Activated CD4-positive, alpha-beta T cell treated with anti-CD3 and anti-CD28 coated beads, Interleukin-2, amount 10 ng/mL, durations not matched to agents 7 days and 5 days (primary cell): ENCODE measurements at places on chromosomes 12 and 14.

GRCh38 chr14:59439256-59439965 is 25.8 kb downstream of the GPR135 start:
- DNase-seq, result no peak

DNA sequence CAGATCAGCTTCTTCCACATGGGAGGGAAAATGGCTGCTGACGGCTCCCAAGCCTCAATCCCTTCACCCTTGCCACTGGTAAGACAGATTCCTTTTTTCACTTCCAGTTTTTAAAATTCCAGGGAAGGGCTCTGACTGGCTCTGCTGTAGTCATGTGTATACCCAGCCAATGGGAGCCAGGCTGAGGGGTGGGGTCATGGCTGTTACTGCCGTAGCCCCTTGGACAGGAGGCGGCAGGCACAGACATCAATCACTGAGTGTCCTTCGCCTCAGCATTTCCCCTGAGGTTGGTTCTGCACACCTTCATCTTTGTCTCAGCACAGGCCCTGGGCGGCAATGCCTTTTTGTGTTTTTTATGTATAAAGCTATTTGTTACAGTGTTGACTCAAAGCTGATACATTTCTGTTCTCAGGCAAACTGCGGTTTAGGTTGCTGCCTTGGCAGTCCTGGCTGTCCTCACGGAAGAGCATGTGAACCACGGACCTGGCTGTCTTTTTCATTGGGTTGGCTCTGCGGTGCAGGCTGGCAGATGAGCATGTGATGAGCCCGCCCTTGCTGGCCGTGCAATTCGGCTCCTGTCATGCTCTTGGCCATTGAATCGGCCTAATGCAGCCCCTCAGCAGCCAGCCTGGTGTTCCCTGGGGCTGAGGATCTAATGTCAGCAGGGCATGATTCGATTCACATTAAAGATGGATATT is 74.3 kb downstream of the PPM1A start:
- DNase-seq, result no peak

DNA sequence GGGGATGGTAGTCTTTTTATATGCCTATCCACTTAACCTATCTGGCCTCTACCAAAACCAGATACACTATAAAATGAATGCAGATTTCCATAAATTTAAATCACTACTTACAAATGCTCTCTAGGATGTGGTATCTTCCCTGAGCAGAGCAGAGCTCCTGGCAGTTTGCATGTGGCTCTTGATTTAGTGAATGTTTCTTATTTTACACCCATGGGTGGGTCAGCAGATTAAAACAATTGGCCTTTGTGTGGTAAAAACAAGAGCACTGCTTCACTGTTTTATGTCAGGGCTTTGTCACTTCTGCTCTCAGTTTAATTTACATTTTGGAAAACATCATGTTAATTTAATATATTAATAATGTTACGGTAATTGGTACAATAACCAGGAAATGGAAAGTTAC is 5.5 kb downstream of the TAS2R19 start:
- DNase-seq, result no peak

DNA sequence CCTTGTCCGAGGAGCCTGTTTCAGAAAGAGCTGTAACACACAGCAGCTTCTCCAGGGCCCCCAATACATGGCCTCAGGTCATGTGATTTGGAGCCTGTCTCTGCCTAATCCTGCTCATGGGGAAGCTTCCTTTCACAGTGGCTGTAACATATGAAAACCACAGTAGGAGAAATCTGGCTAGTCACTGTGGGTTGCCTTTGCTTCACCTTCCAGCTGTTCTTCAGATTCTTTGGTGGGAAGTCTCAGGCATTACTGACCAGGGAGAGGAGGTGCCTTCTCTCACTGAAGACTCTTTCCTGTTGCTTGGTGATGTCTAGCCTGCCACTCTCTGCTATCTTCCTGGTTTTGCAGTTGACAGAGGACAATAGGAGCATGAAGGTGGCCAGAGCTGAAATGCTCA is 350.6 kb downstream of the DPF3 start:
- DNase-seq, result no peak

- no peak for DNase-seq
These were observed 258.0 kb upstream of the PLEKHG7 start for GRCh38 chr12:92444763-92445162.

- no peak for DNase-seq
These were observed 389.6 kb upstream of the ATP2B1 start for GRCh38 chr12:90098132-90098779.

DNA sequence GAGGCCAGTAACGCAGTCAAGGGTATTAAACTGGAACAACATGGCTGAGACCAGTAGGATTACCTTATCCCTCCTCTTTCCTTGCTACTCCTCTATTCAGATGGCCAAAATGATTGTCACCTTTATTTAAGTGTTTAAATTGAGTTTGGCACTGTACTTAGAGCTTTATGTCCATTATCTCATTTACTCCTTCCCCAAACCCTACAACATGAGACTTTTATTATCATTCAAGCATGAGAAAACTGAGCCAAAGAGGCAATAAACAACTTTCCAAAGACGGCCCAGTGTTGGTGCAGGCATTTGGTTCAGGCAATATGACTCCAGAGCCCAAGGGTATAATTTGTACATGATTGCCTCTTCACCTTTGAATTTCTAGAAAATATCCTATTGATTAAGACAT is 370.9 kb upstream of the KITLG start:
- no peak for DNase-seq

- DNase-seq, result no peak
These were observed 53.0 kb downstream of the SSH1 start for GRCh38 chr12:108804271-108804953.

DNA sequence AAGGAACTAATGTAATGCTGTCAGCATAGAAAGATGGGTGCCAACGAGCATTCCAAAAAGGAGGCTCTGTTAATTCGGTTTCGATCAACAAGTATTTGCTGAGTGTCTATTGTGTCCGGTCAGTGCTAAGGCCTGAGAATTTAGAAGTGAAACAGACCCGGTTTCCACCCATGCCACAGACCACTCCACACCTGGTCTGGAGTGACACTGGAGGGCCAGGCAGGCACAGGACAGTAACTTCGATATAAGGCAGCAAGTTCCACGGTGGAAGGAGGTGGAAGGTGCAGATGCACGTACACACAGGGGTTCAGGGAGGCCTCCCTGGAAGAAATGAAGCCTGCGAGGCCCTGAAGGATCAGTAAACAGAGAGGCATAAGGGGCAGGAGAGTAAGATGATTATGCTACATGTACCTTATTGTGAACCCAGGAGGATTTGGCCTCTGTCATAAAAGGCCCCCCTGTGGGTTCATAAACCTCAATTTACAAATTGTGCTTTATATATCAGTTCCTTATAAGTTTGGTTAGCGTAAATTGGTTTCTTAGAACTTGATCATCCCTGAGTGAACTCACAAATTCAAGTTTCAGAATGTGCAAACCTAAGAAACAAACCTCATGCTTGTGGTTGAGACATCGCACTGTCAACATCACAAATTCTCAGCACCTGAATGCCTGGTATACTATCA is 25.9 kb downstream of the SSH1 start:
- no peak for DNase-seq

DNA sequence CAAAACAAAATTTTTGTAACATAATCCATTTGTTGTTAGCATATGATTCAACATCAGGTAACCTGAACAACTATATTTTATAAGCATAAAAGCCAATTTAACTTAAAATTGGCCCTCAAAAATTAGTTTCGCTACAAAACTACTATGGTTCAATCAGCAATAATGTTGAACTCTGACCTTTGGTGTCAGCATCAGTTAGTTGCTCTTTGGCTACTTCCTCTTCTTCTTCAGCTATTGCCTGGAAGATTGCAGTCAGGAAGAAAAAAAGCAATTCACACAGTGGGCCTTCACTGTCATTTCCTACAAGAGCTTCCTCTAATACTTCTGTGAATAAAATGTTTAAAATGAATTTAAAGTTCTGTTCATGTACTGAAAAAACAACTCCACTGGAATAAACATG is 78.2 kb upstream of the CFL2 start:
- DNase-seq, result no peak

DNA sequence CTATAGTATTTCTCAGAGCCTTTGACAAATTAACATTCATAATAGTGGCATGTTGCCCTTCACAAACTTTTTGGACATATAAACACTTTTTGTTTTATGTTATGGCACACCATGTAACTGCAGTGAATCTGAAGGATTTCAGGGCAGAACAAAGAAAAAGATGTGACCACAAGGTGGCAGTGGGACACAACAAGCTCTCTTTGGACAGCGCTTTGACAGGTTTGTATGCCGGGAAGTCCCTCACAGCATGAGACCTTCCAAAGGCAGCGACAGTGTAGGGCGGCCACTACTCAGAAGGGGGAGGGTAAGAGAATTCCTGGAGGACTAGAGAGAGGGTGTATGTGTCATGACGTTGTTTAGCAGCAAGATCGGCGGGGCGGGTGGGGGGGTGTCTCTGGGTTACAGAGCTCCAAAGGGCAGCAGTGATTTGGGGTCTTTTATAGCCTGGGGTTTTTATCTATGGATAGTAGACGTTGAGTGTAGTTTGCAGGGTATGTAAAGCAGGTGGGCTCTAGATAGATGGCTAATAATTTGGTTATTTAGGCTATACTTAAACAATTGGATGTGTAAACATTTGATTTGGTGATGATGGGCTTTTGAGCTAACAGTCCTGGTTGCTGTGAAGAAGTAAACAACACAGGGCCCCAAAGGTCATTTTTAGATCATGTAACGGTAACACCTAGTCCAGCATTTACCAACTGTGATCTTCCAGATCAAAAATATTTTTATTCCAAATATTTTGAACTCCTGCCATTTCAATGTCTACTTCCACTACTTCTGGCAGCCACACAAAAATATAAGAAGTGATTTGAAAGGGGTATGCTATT is 22.9 kb downstream of the ETFBKMT start:
- DNase-seq, result peak; percentile 74

GRCh38 chr14:52000019-52000582 is 10.8 kb downstream of the RTRAF start:
- DNase-seq, result no peak

DNA sequence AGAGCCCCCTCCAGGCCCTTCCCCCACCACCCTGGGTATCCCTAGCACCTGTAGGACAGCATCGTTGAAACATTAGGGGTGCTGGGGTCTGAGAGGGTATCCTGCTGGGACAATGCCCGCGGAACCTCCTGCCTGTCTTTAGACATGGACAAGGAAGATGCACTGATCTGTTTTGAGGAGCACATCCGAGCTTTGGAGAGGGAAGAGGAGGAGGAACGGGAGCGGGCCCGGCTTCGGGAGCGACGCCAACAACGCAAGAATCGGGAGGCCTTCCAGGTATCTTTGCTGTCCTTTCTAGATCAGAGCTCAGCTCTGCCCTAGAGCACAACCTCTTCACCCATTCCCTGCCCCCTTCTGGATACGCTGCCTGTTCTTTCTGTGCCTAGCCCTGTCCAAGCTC is 13.2 kb downstream of the PRPF40B start:
- DNase-seq, result no peak

DNA sequence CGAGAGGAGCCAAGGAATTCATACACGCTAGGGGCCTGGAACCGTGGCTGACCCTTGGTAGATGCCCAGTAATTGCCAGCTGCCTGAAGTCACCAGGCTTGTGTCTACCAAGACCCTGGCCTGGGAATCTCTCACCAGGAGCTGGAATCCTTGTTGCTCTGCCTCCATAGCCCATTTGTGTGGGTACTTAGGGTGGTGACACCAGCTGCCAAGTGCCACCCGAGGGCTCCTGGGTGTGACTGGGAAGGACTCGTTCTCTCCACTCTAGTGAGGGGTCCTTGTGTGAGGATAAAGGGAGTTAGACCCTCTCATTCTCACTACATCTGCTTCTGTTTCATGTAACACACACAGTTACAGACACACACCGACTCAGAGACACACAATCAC is 17.9 kb downstream of the SERPINA1 start:
- DNase-seq, result no peak

- DNase-seq, result no peak
These were observed 2.2 kb downstream of the SERPINA9 start for GRCh38 chr14:94473666-94474410.

DNA sequence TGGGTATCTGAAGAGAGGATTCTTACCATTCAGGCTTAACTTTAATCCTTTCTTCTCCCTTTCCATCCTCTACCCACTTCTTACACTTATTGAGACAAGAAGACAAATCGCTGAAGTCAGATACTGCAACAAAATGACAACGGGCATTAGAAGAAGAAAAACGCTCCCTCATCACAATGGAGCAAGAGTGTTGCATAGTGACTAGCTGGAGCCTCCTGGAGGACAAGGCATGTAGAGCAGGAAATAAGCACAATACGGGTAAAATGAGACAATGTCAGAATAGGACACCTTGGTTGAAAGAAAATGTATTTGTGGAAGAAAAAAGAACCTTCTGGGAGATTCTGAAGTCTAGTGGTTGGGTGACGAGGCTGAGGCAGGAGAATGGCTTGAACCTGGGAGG is 501.0 kb downstream of the RERGL start:
- DNase-seq, result no peak

DNA sequence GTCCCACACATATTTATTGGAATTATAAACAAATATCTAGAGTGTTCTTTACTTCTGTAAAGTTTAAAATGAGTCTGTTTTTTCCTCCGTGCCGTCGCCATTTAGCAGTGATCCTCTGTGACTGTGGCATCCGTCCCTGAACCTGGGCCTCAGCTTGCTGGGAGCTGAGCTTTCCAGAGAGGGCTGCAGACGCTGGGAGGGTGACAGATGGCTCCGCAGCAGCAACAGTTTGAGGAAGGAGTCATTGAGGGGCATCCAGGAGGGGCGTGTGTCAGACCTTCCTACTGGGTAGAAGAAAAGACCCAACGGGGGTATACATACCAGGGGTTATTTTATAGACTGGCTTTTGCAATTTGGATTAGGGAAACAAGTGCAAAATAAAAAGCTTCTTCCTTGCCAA is 47.9 kb downstream of the NEUROD4 start:
- no peak for DNase-seq

DNA sequence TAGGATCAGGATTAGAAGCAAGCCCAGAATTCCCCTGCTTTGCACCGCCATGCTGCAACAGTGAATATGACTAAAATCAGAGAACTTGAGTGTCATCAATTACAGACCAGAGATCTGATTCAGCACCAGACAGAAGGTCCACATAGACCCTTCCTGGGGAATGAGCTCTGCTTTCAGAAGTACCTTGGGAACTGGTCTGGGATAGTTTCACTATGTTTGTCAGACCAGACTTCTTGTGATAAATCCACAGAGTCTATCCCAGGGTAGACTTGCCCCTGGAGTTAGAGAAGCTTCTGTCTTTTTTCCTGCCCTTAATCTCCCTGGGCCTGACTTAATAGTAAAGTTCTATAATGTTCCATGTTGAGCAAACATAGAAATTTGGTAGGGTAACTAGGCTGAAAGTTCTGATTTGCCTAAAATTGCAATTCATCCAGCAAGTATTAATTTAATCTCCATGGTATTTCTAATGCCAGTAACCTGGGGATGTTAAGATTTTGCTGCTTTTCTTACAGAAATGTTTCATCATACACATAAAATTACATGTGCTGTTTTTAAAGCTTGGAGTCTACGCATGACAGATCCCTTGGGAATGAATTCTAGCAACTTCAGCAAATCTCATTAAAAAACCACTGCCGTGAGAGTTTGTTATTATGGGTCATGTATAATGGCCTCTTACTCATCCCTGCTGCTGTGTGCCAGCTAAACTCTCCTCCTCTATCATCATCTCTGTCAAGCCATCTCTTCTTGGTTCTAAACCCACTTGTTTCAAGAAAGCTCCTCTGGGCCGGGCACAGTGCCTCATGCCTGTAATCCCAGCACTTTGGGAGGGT is 61.3 kb upstream of the METAP2 start:
- DNase-seq, result no peak

GRCh38 chr14:54480830-54481562 is 7.8 kb downstream of the GMFB start:
- DNase-seq, result no peak
